ENCODE measurements at places on chromosomes 3 and 15.

- DNase-seq = no peak
These were observed 55.5 kb upstream of the FSTL1 start for GRCh38 chr3:120506076-120506827.

DNA sequence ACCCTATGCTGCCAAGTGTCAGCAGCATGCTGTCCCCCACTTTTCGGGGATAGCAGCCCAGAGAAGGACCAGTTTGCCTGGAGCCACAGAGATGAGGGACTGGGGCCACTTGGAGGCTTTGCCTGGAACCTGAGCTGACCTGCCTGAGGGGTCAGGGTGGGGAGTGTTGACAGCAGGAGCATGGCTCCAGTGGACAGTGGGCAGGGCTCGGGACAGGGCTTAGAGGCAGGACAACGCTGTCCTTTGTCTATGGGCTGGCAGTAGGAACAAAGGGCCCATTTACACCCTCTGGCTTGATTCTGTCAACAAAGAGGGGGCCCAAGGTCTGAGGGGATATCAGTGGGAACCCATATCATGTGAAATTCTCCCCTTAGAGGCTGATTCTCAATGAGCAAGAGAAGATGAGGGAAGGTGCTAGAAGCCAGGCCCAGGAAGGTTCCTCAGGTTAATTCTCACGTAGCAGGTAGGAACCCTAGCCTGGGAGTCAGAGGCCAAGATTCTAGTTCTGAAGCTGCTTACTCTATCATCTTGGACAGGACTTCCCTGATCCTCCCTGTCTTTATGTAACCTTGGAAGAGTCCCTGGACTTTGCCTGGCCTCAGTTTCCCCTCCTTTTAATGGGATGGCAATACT lies 29.7 kb upstream of the HHATL start:
- DNase-seq = no peak

- no peak for DNase-seq
These were observed 21.3 kb downstream of the GSK3B start for GRCh38 chr3:120072867-120073525.

DNA sequence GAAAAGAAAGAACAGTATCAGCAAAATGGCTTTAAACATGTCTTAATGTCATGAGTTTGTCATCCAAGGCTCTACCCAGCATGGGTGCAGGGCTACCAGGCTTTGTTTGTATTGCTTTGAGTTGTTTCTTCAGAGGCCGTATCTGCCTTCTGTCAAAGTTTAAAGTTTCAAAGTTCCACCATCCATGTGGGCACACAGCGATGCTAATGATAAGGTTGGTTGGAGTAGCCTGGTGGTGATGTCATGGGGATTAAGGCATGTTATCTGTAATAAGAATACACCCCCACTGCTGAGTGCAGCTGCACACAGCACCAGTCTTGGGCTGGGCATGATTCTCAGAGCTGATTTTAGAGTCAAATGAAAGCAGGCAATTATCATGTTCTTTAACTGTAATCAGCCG lies 72.0 kb upstream of the LRTM1 start:
- DNase-seq = no peak

GRCh38 chr3:195186041-195186709 lies 84.8 kb downstream of the XXYLT1 start:
- no peak for DNase-seq

GRCh38 chr15:69232765-69233164 lies 65.9 kb upstream of the PAQR5 start:
- no peak for DNase-seq
